ENCODE measurements at places on chromosomes 3 and 15.
A peak's percentile ranks its signal among the peaks of the same experiment; 100 is the strongest.

DNA sequence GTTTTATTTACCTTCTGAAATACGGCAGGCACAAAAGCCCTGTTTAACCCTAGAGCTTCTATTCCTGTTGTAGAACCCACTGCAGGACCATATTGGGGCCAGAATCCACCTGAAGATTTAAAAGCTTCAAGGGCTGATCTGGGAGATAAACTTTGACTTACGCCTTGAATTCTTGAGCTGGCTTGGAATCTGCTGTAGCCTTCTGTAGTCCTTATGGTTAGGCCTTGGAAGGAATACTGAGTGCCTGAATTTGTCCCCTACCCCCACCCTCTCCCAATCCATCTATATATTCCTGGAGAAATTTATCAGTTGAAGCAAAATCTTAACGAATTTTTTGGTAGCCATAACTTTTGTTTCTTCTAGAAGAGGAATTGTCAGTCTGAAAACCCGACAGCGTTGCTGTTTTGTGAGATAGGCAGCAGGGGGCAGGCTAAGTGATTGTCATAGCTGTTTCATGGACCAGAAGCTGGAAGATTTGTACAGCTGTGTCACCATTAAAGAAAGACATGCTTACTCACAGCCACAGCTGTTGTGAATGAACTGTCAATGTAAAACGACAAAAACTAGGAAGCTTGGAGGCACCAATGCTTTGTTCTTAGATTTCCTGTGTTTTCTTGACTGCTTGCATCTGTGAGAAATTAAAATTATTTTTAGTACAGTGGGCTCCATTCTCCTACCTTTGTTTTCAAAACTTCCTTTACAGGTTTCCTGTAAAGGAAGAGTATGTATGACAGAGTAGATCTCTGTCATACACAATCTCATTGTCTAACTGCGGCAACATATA lies 12.8 kb downstream of the LXN start:
- DNase-seq, result peak; percentile 33

DNA sequence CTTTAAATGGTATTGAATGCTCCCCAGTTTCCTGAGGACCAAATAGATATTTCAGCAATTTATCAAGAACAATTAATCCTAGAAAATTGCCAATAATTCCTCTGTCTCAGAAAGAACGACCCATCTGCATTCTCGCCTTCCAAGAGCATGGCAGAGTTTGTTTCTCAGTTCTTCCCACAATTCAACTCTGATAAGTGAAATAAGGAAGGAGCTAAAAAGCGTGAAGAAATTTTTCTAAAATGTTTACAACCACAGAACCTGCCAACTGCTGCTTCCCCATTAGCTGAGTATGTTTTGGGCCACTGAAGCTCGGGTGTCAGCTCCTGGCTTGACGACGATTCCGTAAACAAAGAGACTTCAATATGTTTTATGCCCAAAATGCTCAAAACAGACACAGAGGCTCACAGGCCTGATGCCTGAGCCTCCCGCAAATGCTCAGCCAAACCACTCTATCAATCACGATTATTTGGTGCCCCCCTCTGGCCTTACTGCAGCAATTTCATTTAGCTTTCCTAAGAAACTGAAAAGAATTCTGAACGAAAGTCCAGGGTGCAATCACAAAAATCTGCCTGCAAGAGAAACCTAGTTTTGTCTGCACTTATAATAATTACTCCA lies 259.2 kb upstream of the CCDC54 start:
- DNase-seq, result no peak

GRCh38 chr3:109018828-109019227 lies 65.1 kb upstream of the GUCA1C start:
- DNase-seq, result no peak

- DNase-seq, result peak; percentile 39
These were observed 52.0 kb upstream of the ULK4 start for GRCh38 chr3:42013691-42014457.

- no peak for DNase-seq
These were observed 128.5 kb downstream of the SERPINI1 start for GRCh38 chr3:167863811-167864551.

DNA sequence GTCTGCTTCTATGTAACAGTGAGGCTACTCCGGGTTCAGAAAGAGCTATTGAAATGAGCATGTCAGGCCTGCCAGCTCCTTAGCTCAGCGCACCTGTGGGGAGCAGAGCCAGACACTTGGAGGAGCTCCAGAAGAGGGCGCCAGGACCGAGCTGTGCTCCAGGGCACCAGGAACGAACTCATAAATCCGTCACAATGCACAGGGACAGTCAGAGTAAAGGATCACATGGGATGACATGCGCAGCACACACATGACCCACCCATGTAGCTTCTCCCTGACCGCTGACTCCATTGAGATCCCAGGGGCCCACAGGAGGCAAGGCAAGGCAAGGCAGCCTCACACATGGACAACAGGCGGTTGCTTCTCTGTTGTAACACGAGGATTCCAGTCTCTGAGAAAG lies 26.0 kb upstream of the GNB5 start:
- peak; percentile 12 for DNase-seq

GRCh38 chr15:67690936-67691335 lies 134.4 kb upstream of the SKOR1 start:
- DNase-seq, result no peak

DNA sequence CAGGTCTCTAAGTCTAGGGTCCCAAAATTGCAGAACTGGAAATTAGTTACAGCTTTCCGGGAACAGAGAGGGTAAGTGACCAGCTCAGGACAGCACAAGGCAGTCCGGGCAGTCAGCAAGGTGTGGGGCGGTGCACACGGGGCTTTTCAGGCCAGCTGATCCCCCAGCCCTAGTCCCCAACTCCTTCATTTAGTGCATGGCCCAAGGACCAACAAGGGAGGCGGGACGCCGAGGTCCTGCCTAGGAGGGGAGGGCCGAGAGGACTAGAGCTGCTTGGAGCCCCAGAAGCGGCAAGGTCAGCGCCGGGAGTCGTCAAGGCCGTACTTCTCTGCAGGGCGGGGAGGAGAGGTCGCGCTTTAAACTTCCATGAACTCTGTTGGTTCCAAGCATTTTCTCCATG lies 2.0 kb upstream of the PDE8A start:
- no peak for DNase-seq

- no peak for DNase-seq
These were observed 66.2 kb downstream of the RASA2 start for GRCh38 chr3:141553055-141553454.

GRCh38 chr3:44995142-44995770 lies 19.2 kb downstream of the EXOSC7 start:
- no peak for DNase-seq

DNA sequence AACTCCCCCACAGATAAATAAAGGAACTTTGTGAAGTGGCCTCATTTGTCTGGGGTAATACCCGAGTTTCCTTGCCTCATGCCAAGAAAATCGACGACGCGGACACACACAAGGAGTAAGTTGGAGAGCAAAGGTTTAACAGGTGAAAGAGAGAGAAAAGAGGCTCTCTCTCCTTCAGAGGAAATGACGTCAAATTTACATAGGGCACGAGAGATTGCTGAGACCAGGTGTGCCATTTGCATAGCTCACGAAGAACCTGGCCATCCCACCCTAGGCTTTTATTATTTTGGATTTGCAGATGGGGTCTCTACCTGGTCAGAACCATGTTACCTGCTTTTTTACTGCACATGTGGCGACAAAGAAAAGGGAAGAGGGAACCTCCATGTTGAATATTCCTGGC lies 49.3 kb upstream of the IGF2BP2 start:
- DNase-seq, result no peak

DNA sequence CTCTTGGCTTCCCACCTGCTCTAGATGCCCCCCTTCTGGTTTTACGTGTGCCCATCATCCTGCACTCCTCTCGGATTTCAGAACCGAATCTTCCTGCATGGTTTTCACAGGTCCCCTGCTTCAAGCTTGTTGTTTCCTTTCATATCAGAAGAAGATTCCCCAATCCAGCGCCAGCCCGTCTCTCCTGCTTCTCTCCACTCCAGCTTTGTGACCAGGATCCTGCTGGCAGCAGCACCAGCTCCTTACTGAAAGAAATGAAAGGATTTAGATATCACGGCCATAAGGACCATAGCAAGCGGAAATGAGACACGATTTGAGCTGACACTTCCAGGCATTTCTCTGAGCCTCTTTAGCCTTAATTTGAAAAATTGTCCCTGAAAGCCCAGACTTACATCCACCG lies 180.3 kb upstream of the UBE3A start:
- DNase-seq, result no peak

DNA sequence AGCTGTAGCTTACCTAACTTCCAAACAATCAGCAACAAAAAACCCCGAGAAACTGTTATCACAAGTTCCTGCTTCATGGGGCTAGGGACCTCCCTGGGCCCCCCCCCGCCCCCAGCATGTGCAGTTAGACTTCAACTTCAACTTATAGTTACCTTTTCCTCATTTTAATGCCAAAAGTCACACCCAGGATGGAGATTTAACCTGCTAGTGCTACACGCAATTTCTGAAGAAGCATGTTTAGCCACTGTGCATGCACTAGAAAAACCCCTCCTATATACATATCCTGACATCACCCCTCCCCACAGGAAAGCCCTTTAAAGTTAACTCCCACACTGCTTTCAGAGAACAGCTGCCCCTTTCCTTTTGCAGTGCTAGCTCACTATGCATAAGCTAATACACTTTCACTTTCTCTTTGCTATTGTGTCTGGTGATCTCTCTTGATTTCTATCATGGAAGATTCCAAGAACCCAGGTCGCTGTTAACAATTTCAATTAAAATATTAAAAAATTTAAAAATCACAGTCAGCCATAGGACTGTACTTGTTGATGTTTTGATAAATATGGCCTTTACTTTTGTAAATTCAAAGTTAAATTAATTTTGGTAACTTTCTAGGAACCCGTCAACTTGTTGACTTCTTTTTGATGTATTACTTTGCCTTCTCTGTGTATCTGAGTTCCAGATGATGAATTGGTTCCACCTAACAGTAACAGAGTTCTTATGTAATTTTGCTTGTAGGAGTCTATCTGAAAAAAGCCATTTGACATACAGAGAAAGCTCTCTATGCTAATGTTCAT lies 75.2 kb upstream of the ACAD9 start:
- peak; percentile 70 for DNase-seq

DNA sequence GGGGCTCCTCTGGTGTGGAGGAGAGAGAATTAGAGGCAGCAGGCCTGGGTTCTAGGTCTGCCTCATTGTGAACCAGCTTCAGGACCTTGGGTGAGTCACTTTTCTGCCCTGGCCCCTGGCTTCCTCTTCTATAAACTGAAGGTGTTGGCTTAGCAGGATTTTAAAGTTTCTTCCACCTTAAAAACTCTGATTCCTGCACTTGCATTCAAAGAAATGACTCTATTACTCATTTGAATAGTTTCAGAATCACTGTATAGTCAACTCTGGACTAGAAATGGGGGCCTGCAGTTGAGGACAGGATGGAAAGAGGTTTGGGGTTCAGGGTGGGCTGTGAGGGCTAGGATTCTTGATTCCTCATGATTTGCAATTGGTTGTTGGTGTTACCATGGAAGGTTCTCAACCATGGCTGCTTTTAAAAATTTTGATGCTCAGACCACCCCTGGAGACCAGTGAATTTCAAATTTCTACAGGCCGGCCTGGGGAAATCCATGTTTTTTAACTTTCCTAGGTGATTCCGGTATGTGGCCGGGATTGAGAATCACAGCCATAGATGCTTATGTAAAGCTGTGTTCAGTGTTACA lies 19.9 kb downstream of the SMAD3 start:
- DNase-seq, result peak; percentile 51

DNA sequence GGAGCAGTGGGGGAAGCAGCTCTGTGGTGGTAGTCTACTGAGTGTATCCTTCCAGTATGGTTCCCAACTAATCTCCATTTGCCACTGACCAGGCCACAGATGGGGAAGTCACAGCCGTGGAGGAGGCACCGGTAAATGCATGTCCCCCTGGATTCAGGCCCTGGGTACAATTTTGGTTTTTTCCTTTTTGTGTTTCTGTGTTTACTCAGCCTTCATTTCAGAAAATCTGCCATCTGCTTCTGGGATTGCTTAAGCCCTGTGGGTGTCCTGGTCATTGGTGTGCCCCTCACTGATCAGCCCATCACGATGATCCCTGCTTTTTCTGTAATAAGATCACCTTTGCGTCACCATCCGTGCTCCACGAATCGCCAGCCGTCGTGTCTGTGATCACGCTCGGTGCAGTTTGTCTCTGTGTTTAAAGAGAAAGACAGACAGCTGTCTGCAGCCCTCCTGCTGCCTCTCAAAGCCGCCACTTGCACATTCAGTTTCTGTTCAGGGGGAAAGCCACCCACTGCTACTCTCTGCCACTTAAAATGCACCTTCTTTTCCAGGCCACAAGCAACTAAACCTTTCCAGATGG lies 68.9 kb downstream of the DNASE1L3 start:
- no peak for DNase-seq

GRCh38 chr15:52427804-52428203 lies 100.9 kb downstream of the MYO5A start:
- DNase-seq, result no peak

DNA sequence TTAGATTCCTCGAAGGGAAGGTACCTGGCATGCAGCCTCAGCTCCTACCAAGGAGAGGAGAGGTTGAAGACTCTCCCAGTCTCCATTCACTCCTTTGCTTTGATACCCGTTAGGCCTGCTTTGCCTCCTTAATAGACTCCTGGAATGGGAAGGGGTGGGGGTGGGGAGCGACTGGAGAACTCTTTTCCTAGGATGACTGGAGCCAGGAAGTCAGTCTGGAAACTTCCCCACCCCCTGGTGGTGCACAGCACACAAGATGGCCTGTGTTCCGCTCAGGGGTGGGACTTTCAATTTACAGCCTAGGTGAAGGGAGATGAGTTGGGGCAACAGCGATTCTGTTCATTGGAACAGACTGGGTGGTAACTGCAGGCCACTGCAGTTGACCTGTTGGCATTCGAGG lies 21.4 kb upstream of the CELF6 start:
- DNase-seq, result no peak

- DNase-seq, result no peak
These were observed 76.3 kb downstream of the PCSK6 start for GRCh38 chr15:101413239-101413638.

DNA sequence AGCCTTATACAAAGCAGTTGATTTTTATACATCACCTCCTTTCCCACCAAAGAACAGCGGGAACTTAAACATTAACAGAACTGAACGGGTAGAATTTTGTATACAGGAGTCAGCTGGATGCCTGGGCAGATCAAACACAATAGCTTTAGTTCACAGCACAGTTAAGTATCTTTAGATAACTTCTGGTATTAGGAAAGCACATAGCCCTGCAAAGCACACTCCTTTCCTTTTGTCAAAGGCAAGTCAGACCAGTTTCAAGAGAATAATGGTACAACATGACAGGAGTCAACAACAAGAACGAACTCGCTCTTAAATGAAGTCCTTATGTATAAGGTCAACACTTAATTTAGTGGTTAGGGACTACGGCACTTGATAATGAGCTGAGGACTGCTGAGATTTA lies 26.3 kb downstream of the ABCC5 start:
- no peak for DNase-seq

Measured in stimulated activated CD4-positive, alpha-beta T cell treated with anti-CD3 and anti-CD28 coated beads, Interleukin-4, amount 100 ng/mL, for 1 hour (primary cell).